ENCODE measurements at places on chromosomes 2 and 18.

GRCh38 chr2:166765141-166765540, 123.1 kb upstream of the XIRP2 start:
- no peak for DNase-seq

DNA sequence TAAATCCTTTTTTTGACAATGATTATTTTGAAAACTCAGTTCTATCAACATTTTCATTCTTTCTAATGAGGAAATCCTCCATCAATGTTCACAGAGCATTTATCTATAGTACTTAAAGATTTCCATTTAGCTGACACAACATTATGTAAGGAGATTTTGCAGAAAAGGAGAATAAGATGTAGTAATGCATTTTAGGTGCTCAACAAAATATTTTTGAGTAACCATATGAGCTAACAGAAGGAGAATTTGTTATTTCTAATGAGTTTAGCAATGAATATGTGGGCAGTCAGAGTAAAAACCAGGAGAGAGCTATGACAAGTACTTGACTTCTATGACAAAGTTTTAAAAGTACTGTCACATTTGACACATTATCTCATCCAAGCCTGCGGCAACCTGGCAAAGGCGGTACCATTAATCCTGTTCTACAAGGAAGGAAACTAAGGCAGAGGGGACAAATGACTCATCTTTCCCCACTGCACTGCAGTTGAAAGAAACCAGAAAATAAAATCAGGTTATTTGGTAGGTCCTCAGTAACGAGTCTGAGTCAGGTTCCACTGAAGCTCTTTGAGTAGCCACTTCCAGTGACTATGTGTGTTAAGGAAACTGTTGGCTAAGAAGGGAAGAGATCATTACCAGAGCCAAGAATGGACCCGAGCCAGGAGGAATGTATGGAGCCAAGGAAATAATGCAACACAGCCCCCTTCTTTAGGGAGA, 134.1 kb upstream of the ITGB6 start:
- no peak for DNase-seq

- DNase-seq, result no peak
These were observed 148.3 kb downstream of the HNMT start for GRCh38 chr2:138112536-138112935.

DNA sequence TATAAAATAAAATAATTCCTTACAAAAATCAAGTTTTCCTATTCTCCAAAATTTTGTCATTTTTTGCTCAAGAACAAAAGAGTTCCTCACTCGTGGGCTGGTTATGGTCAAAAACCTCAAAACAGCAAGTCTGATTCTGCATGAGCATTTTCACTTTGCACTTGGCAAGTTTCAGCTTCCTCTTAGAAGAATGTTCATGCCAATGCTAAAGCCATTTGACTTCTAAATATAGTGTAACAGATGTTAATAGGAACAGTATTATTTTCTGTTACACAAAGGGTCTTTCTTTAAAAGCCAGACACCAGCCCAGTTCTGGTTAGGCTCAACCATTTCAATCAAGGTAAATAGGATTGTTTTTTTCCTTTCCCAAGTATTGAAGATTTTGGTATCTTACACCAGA, 261.3 kb upstream of the CCDC68 start:
- DNase-seq, result peak; percentile 88

DNA sequence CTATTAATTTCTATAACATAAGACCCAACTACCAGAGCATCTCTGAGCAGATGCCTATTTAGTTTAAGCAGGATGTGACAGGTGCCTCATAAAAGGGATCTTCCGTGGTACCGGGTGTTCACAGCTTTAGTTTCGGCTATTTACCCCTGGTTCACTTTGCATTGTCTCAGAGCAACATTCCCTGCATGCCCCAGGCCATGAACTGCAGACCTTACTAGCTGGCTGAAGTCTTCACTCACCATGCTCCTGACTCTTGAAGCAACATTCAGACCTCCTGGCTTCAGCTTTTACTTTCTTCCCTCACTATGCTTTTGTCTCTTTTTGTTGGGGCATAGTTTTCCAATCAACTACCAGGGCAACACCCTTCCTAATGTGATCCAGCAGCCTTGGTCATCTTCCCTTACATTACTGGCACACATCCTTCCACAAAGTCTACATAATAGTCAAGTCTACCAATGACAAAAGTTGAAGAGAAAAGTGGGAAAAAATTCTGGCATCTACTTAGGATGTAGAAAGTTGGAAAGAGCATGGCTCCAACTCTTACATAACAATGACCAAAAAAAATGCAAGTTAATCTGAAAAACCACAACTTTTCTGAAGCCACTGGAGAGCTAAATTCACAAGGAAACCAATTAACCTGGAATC, 99.2 kb downstream of the SESTD1 start:
- DNase-seq, result no peak

DNA sequence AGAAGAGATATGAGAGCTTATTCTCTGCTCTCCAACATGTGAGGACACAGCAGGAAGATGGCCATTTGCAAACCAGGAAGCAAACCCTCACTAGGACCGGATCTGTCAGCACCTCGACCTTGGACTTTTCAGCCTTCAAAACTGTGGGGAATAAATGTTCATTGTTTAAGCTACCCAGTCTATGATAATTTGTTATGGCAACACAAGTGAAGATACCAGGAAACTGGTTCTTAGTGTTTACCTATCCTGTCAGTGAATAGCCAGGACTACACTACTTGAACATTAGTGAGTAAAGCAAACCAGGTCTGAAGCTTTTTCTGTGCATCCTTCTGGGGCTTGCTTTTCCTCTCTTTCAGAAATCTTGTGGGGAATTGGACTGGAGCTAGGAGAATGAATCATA, 44.4 kb upstream of the BARD1 start:
- DNase-seq, result no peak

DNA sequence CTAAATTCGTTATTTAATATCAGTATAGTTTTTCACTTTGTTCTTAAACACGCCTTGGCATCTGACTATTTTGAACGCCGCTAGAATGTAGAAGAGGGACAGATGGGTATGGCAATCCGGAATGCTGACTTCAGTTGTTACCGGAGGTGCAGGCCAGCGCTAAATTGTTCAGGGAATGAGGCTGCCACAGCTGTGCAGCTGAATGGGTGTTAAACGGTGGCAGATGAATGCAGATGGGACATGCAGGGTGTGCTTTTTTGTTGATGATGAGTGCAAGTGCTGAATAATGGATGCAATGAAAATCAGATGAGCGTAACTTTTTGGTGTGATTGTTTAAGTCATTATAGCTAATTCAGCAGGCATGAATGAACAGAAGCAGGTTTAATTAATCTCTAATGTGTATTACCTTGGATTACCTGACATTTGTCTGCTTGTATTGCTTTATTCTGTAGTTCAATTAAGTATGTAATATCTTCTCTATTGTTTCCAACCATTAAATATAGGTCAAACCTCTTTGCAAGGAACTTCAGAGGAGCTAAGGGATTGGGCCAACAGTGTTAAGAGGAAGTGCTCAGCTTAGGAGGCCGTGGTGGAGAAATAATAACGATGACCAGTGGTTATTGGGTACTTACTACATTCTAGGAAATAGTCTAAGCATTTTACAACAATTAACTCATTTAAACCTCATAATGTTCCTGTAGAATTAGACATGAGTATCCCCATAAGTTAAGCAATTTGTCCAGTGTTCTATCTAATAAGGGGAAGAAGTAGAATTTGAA, 11.9 kb upstream of the CREG2 start:
- DNase-seq, result no peak

DNA sequence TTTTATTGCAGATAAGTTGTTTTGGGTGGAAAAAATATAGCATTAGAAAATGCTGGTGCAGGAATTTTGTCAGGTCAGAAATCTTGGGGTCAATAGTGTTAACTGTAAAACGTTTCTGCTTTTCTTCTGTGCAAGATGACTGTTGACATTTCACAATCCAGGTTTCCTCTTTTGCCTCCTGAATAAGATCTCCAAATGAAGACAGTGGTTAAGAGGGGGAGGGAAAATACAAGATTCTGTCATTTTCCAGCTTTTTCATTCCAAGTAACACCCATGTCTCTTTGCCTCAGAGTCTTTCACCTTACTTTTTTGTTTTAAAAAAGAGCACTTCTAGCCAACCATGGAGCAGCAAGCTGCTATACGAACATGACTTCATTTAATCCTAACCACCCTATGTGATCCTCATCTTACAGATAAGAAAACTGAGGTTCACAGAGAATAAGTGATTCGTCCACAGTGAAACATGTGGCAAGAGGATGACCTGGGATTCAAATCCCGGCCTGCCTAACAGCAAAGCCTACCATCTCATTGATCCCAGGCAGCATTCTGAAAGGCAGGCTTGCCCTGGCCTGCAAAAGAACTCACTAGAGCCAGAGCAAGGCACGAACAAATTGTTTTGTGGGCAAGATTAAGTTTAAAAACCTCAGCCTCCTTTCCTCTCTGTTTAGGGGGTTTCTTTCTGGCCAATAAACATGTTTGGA, 3.0 kb downstream of the PLEK start:
- peak; percentile 91 for DNase-seq

GRCh38 chr2:36800381-36800780, 103.9 kb downstream of the VIT start:
- no peak for DNase-seq

- no peak for DNase-seq
These were observed 64.0 kb upstream of the ZEB2 start for GRCh38 chr2:144583741-144584453.

DNA sequence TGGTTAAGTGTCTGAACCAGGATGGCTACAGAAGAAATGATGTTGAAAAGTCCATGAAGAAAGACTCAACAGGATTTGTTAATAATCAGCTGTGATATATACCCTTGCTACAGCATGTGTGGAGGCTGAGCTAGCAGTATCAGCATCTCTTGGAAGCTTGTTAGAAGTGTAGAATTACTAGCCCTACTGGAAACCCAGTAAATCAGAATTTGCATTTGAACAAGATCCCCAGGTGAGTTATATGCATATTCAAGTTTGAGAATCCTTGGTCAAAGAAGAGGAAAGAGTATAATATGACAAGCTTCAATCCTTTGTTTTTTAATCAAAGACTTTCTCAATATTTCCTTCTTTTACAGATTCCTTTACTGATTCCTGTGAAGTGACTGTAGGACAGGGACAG, 109.0 kb upstream of the KCNJ3 start:
- DNase-seq, result no peak

- DNase-seq, result peak; percentile 69
These were observed 31.9 kb upstream of the CASP8 start for GRCh38 chr2:201228271-201228911.

DNA sequence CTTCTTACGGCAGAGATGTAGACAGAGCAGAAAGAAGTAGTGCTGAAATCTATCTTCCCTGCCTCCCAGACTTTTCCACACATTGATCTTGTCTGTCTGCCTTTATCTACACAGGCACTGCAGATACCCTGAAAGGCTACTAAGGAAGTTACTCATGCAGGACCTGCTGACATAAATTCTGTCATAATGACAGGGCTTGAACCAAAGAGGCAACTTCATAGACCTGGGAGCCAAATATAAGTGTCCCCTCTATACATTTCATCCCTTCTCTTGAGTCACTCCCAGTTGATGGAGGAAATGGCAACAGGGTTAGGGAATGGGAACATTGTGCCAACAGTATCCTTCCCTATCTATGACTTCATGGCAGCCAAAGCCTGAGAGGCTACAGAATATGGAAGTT, 157.5 kb downstream of the TNS1 start:
- DNase-seq, result no peak

GRCh38 chr2:133774654-133775015, 206.4 kb upstream of the NCKAP5 start:
- DNase-seq, result no peak
